Anterior cingulate cortex (tissue), 58 donors: ENCODE measurements at places on chromosomes 11 and 22.

DNA sequence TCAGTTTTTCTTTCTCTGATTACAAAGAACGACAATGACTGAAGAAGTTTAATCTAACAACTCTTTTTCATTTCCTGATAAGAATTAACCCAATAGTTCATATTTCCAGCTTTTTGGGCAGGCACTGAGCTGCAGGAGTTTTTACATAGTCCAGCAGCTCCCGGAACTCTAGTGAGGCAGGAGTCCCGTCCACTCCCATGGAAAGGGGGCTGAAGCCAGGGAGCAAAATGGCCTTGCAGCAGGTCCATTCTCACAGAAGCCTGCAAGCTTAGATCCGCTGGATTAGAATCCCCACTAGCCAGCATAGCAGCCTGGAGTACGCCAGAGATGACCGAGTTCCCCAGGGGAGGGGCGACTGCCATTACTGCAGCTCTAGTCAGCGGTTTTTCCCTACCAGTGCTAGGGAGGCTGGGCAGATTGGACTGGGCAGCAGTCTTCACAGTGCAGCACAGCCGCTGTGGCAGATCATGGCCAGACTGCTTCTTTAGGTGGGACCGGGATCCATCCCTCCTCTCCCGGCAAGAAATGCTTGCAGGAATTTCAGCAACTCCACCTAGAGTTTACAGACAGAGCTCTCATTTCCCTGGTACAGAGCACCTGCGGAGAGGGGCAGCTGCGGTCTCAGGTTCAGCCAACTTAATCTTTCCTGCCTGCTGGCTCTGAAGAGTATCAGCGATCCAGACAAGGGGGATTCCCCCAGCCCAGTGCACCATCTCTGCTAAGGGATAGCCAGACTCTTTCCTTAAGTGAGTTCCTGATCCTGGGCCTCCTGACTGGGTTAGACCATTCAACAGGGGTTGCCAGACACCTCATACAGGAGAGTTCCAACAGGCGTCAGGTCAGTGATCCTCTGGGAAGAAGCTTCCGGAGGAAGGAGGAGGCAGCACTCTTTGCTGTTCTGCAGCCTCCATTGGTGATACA, 742 bp upstream of the CASP4 start:
- DNase-seq = no peak

GRCh38 chr11:116649268-116649667, 123.5 kb downstream of the BUD13 start:
- DNase-seq = no peak

- no peak for DNase-seq
These were observed 18.1 kb downstream of the GAB4 start for GRCh38 chr22:16989915-16990314.

DNA sequence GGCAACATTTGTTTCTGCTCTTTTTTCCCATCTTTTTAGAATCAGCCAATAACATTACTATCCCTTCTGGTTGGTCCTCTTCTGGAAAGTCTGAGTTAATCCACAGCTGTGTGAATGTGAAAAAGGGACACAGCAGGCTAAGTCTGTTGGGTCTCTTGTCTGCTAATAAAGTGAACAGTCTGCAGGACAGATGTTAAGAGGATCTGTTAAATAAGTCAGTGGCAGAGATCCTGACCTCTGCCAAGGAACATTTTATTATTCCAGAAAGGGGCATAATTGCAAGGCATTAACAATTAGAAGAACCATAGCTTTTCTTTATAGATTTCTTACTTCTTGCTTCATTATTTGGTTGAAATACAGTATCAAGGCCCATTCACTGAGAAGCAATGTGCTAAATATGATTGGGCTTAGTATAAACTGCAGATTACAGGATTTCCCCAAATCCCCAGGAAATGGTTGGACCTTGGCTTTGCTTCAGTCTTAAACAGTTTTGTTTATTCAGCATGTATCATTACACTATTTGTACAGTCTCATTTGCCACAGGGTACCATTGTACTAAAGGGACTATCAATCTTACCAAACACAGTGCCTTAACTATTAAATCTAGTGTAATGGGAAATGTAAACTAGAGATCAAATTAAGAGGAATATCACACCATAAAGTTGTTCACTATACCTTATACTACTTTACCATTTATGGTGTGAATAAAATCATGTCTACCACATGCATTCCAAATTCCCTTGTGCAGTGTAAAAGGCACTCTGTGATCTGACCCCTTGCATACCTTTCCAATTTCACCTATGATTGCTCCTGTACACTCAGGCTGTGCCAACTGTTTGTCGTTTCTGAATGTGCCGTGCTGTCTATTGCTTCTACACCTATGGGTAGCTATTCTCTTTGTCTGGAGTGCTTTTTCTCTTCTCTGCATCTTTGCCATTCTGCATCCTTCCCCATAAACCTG, 274.0 kb downstream of the SOX6 start:
- no peak for DNase-seq

GRCh38 chr11:113908098-113908497, 3.5 kb downstream of the HTR3B start:
- DNase-seq = no peak

GRCh38 chr11:14422052-14422813, 63.2 kb upstream of the RRAS2 start:
- peak; percentile 18 for DNase-seq

GRCh38 chr11:93630037-93630436, 31.4 kb upstream of the CEP295 start:
- no peak for DNase-seq

GRCh38 chr22:21100149-21101032, 54.6 kb downstream of the LRRC74B start:
- no peak for DNase-seq

DNA sequence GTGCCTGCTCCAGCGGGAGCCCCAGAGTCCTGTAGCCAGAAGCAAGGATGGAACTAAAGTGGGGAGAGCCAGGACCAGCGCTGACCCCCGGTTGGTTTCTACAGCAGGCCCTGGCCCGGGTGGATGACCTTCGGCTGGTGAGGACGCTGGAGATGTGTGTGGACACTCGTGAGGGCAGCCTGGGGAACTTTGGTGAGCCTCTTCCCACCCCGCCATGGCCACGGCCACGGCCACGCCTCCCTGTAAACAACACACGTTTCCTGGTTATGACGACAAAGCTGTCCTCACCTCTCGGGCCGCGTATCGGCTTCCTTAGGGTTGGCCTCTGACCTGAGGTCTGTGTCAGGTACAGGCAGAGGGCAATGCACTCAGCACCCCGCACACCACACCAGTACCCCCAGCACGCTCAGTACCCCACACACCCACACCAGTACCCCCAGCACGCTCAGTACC, 4.1 kb downstream of the LRRC56 start:
- DNase-seq = no peak

- DNase-seq = no peak
These were observed 35.7 kb downstream of the CYB5R2 start for GRCh38 chr11:7637447-7638157.

DNA sequence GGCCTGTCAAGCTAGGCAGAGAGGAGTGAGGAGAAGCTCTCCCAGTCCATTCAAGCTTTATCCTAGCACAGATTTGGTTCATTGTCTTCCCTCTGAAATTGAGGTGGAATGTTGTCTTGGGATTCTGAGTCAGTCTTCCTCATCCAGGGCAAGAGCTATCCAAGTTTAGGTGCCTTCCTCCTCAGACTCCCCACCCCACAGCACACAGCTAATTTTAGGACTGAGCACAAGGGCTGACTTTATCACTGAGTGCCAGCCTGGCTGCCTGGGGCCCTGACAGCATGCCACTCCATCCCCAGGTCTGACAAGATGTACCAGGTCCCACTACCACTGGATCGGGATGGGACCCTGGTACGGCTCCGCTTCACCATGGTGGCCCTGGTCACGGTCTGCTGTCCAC, 2.6 kb downstream of the PGAP2 start:
- no peak for DNase-seq

- DNase-seq = no peak
These were observed 198.5 kb downstream of the MYO18B start for GRCh38 chr22:25940479-25940878.

- DNase-seq = no peak
These were observed 26.3 kb downstream of the SLC1A2 start for GRCh38 chr11:35393098-35393497.

- DNase-seq = no peak
These were observed 390 bp upstream of the CKAP5 start for GRCh38 chr11:46846510-46846830.
